Activated CD4-positive, alpha-beta T cell treated with anti-CD3 and anti-CD28 coated beads, Interleukin-2, amount 10 ng/mL, durations not matched to agents 7 days and 5 days (primary cell): ENCODE measurements at places on chromosomes 2 and 18.
A peak's percentile ranks its signal among the peaks of the same experiment; 100 is the strongest.

- H3K27ac ChIP-seq: no peak overlapping the region
- no peaks in the 10 kb centered on the region for H3K36me3 ChIP-seq
- no peaks in the 10 kb centered on the region for H3K4me1 ChIP-seq
- DNase-seq: no peak
- H3K4me3 ChIP-seq: no peak overlapping the region
Measured at GRCh38 chr2:199738727-199739412, 112.1 kb downstream of the FTCDNL1 start.

DNA sequence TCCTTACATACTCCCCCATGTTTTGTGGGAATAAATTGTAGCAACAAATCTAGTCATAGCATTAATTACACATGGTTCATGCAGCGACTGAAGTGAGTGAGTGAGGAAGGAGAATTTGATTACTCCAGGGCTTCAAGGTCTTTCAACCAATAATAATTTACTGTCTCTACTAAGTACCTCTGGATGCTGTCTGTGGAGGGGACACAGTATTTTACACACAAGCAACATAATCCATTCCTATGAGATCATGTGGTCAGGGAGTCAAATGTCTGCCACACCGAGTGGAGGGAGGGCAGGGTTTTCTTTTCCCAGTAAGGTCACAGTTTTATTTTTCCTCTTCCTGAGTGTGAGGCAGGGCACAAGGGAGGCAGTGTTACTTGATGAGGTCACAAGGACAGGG is 334.7 kb upstream of the CELF4 start:
- no peaks in the 10 kb centered on the region for H3K36me3 ChIP-seq
- H3K27me3 ChIP-seq: no peaks in the 10 kb centered on the region
- H3K27ac ChIP-seq: no peak overlapping the region
- no peak for DNase-seq

DNA sequence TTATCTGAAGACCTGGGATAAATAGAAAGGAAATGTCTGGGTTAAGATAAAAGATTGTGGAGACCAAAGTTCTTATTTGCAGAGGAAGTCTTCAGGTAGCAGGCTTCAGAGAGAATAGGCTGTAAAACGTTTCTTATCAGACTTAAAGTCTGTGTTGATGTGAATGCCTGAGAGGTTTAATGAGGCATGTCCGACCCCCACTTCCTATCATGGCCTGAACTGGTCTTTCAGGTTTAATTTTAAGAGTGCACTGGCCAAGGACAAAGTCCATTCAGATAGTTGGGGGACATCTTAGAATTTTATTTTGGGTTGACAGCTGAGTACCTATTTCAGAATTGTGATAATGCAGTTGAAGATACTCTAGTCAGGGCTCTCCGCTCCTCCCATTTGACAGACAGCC is 92.1 kb downstream of the ATL2 start:
- no peak overlapping the region for H3K27ac ChIP-seq
- peaks cover 17% of the 10 kb centered on the region for H3K27me3 ChIP-seq
- no peaks in the 10 kb centered on the region for H3K4me1 ChIP-seq
- DNase-seq: no peak

DNA sequence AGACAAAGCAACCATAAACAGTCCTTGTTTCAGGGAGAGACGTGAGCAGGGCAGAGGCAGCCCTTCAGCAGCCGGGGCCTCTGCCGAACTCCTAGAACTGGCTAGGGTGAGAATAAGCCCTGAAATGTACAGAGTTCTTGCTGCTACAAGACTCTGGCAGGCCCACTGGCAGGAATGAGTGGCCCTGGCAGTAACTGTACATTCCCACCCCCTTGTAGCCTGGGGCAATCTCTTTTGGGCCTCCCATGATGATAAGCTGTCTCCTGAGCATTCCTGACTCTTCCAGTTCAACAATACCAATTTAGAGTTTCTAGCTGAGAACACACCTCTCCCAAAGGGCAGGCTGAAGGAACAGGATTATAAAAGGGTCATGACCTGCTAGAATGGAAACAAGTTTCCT is 54.3 kb downstream of the HAUS1 start:
- peak overlapping the region; percentile 71 for H3K27ac ChIP-seq
- H3K27me3 ChIP-seq: no peaks in the 10 kb centered on the region
- H3K36me3 ChIP-seq: peaks cover 39% of the 10 kb centered on the region
- DNase-seq: no peak
- H3K4me3 ChIP-seq: no peak overlapping the region

- H3K27ac ChIP-seq: no peak overlapping the region
- no peak for DNase-seq
- no peak overlapping the region for H3K4me3 ChIP-seq
- no peaks in the 10 kb centered on the region for H3K36me3 ChIP-seq
- no peaks in the 10 kb centered on the region for H3K27me3 ChIP-seq
- H3K4me1 ChIP-seq: no peaks in the 10 kb centered on the region
Measured at GRCh38 chr2:50647381-50647780, 384.6 kb downstream of the NRXN1 start.

DNA sequence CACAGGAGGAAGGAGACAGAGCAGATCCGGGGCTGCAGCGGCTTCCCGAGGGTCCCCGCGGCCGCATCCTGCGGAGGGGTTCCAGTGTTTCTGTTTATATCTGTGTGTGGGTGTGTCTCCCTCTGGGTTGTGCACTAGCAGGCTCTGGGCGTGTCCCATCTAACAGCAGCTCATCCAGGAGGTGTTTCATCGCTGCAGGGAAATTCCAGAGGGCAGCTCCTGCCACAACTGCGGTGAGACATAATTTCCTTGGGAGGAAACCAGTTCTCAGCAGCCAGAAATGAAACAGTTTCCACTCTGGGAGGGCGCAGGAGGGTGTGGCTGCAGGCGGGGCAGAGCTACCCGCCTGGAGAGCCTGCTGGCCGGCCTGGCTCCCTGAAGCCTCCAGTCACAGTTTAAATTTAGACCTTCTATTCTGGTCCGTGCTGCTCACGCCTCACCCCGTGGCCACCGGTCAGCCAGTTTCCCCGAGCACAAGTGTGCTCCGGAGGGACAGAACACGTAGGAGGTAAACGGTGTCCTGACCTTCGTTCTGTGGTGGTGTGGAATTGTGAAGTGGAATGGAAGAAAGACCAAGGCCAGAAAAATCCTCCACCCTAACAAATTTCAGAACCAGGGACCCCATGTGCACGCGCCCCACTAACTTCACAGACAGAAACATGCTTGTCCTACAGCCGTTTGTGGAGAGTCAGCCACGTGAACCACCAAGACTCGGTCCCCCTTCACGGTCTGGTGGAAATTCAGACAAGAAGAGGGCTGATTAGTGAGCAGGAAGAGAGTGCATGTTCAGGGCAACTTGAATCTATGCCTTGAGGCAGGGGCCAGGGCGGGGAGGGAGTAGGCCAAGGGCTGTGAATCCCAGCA is 50.2 kb downstream of the TEX44 start:
- no peaks in the 10 kb centered on the region for H3K27me3 ChIP-seq
- H3K4me3 ChIP-seq: peak overlapping the region; percentile 66
- peaks cover 26% of the 10 kb centered on the region for H3K4me1 ChIP-seq
- DNase-seq: peak; percentile 68

DNA sequence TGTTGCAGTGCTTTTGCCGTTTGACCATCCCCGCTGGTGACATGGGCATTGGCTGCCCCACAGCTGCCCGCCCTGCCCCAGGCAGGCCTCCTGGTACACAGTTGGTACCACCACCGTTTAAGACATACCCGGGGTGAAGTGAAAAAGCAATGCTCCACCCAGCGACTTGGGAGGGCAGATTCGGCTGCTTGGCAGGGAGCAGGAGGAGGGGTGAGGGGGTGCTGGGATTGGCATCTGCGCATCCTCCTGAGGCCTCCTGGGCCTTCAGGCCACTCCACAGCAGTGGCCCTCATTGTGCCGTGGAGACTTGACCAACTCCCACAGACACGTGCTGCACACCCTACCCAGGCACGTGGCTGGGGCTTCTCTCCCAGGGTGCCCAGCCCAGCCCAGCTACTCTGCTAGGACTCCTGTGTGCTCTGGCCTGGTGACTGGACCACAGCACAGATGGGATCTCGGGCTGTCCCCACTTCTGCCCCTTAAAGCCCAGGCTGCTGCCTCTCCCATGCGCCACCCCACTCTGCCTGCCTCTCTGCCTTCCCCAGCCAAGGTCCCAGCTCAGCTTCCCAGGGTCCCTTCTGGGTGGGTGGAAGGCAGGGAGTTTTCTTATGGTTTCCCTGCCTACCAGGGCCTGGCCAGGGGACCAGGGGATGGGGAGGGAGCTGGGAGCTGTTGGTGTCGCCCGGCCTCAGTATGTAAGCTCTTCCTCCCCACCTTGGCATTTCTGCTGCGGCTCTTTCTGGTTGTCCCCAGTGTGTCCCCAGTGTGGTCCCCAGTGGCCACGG is 157.0 kb upstream of the HS6ST1 start:
- peaks cover 19% of the 10 kb centered on the region for H3K4me1 ChIP-seq
- no peak overlapping the region for H3K4me3 ChIP-seq
- no peak for DNase-seq

DNA sequence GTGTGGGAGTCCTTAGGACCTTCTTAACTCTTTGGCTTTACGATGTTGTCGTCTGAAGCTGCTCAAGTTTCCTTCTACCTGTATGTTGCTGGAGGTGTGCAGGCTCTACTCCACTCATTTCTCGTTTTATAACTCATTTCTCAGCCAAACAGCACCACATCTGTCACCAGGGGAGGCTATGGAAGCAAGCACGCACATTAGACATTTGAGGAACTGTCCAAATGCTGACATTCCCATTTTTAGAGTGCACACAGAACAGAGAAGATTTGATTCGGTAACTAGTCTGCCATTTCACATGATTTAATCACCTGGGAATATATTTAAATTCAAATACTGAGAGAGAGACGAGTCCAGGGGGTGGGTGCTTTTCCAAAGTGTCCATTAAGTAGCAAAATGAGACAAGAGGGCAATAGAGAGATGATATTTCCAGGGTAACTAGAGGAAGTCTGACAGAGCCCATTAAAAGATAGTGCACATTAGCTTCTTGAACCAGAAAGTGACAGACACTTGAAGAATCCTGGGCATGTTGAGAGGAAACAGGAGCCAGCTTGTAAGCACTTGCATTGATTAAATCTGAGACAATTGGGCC is 793.3 kb downstream of the TDRD15 start:
- no peak overlapping the region for H3K4me3 ChIP-seq
- no peaks in the 10 kb centered on the region for H3K4me1 ChIP-seq
- no peaks in the 10 kb centered on the region for H3K36me3 ChIP-seq
- DNase-seq: no peak
- no peak overlapping the region for H3K27ac ChIP-seq
- no peaks in the 10 kb centered on the region for H3K27me3 ChIP-seq
